Neural crest cell (in vitro differentiated cells): ENCODE measurements at places on chromosomes 11 and 22.
A peak's percentile ranks its signal among the peaks of the same experiment; 100 is the strongest.

- no peak for DNase-seq
- H3K4me1 ChIP-seq: no peaks in the 10 kb centered on the region
- no peaks in the 10 kb centered on the region for H3K36me3 ChIP-seq
- H3K4me3 ChIP-seq: no peak overlapping the region
- H3K27ac ChIP-seq: no peak overlapping the region
These were observed 98.2 kb upstream of the CEP126 start for GRCh38 chr11:101816613-101817012.

- no peaks in the 10 kb centered on the region for H3K36me3 ChIP-seq
- no peaks in the 10 kb centered on the region for H3K27me3 ChIP-seq
- H3K4me3 ChIP-seq: no peak overlapping the region
- H3K4me1 ChIP-seq: peaks cover 16% of the 10 kb centered on the region
- no peak overlapping the region for H3K27ac ChIP-seq
These were observed 203.7 kb downstream of the PGR start for GRCh38 chr11:100925935-100926334.

DNA sequence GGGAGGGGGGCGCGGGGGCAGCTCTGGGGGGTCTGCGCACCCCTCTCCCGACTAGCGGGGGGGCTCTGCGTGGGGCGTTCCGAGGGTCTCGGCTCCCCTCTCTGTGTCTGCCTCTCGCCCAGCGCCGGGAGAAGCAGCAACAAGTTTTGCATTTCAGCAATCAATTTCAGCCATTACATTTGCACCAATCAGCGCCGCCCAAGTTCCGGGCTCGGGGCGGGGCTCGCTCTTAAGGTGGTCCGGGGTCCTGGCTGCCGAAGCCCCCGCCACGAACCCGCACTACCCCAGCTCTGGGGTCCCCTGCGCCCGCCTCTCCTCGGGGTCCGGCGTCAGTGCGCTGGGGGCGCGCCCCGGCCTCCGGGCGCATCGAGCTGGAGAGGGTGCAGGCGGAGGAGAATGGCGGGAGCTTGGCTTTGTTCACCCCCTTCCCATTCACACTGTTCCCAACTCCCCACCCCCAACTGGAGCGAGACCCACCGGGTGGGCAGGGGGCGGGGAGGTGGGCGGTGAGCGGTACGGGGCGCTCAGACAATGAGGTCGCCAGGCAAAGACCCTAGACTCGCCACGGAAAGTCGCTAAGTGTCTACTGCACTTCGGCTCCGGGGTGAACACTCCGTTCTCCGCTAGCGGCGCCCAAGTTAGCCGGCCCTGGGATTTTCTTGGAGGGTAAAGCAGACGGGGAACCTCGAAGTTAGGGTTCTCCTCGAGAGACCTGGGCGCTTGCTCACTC lies at the start of gene MN1:
Gene MN1 (minus strand): TSS at position 141 of the 730 bp plus-strand sequence. CDS start 1,213 bp downstream, outside the sequence.
- H3K27ac ChIP-seq: peak within 1 kb of the TSS; percentile 92
- peaks cover 22% of the 10 kb centered on the region for H3K27me3 ChIP-seq
- peak; percentile 66 for DNase-seq
- H3K4me1 ChIP-seq: peaks cover 38% of the 10 kb centered on the region

DNA sequence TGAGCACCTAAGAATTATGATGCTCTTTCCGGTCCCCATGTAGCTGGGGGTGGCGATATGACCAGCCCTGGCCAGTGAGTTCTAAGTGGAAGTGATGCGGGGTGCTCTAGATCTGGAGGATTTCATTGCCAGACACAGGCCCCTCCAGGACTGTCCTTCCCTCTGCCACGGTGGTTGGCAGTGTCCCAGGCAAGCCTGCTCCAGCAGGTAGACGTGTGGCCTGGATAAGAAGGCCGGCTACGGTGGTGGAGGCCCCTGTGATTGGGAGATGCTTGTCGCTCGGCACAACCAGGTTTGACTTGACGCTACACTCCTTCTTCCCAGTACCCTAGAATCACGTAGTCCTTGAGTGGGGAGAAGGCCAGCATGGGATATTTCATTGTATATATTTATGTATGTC lies 9.1 kb upstream of the ARHGAP8 start:
- H3K27ac ChIP-seq: no peak overlapping the region
- no peak for DNase-seq
- H3K4me3 ChIP-seq: no peak overlapping the region
- peaks cover 13% of the 10 kb centered on the region for H3K4me1 ChIP-seq

DNA sequence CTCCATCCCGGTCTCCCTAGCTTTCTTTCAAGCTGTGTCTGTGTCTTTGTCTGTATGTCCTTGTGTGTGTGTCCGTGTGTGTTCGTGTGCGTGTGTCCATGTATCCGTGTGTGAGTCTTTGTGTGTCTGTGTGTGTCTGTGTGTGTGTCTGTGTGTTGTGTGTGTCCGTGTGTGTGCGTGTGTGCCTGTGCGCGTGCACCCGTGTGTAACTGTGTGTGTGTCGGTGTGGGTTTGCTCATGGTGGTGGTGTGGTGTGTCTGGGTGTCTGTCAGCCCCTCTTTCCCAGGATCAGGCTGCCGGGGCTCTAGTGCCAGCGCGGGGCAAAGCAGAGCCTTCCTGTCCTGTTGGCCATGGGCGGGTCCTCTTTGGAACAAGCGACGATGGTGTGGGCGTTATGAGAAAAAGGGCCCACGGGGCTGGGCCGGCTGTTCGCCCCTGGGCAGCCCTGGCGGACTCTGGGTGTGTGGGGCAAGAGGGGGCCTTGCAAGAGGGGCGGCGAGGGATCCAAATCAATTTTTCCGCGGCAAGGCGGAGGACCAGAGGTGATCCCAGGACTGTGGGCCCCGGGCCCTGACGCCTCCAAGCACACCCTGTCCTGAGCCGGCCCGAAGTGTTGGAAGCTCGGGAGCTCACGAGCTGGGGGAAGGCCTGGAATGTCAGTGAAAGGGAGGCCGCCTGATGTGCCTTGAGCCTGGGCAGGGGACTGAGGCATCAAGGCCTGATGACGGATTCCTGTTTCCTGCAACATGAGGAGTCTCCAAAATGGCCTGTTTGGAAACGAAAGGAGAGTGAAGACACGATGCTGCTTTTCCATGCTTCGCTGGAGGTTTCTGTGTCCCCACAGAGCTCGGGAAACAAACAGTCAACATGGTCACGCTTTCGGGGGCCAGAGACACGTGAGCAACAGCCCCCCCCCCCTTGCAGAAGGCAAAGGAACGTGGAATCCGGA lies 3929.2 kb upstream of the OR11H1 start:
- H3K4me1 ChIP-seq: no peaks in the 10 kb centered on the region
- H3K27ac ChIP-seq: no peak overlapping the region
- no peak overlapping the region for H3K4me3 ChIP-seq
- H3K27me3 ChIP-seq: no peaks in the 10 kb centered on the region
- no peak for DNase-seq

DNA sequence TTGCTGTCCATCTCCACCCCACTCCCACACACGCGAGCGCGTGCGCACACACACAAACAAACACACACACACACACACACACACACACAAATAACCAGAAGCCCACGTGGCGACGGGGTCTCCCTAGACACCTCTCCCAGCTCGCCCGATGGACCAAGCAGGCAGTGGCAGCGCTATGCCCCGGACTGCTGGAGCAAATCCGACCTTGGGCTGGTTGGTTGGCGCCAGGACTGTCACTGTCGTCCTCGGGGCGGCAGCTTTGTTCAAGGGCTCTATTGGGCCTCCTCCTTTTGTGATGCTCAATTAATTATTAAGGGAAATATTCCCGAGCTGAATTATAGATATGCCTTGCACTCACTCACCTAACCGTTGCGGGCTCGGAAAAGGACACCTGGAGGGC lies 1.7 kb upstream of the KCNA4 start:
- H3K4me1 ChIP-seq: no peaks in the 10 kb centered on the region
- no peaks in the 10 kb centered on the region for H3K36me3 ChIP-seq
- no peak overlapping the region for H3K4me3 ChIP-seq
- H3K27me3 ChIP-seq: peaks cover 41% of the 10 kb centered on the region

DNA sequence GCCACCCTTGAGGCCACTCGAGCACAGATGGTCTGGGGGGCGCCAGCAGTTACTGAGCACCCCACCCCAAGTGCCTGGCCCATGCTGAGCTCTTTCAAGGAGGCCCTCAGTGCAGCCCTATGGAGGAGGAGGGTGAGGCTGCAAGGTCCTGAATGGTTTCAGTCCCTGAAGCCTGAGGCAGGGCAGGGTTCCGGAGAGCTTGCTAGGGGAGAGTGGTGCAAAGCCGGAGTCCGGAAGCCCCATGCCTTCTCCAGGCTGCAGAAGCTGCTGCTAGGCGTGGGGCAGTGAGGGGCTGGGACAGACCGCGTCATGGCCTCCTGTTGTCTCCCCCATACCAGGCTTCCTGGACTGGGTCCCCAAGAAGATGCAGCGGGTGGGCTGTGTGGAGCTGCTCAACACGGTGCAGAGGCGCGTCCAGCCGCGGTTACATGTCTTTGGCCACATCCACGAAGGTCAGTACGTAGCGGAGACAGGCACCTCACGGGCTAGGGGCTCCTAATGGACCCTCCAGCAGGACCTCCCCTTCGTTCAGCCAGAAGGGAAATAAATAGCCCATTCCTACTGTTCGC lies 90.6 kb downstream of the MPPED1 start:
- H3K4me1 ChIP-seq: no peaks in the 10 kb centered on the region
- H3K27ac ChIP-seq: no peak overlapping the region
- H3K4me3 ChIP-seq: no peak overlapping the region
- no peaks in the 10 kb centered on the region for H3K27me3 ChIP-seq
- DNase-seq: no peak
